Kidney tubule cell (primary cell): ENCODE measurements at places on chromosomes 12 and 14.
A peak's percentile ranks its signal among the peaks of the same experiment; 100 is the strongest.

- DNase-seq: no peak
These were observed 191.0 kb downstream of the PELI2 start for GRCh38 chr14:56309198-56309597.

DNA sequence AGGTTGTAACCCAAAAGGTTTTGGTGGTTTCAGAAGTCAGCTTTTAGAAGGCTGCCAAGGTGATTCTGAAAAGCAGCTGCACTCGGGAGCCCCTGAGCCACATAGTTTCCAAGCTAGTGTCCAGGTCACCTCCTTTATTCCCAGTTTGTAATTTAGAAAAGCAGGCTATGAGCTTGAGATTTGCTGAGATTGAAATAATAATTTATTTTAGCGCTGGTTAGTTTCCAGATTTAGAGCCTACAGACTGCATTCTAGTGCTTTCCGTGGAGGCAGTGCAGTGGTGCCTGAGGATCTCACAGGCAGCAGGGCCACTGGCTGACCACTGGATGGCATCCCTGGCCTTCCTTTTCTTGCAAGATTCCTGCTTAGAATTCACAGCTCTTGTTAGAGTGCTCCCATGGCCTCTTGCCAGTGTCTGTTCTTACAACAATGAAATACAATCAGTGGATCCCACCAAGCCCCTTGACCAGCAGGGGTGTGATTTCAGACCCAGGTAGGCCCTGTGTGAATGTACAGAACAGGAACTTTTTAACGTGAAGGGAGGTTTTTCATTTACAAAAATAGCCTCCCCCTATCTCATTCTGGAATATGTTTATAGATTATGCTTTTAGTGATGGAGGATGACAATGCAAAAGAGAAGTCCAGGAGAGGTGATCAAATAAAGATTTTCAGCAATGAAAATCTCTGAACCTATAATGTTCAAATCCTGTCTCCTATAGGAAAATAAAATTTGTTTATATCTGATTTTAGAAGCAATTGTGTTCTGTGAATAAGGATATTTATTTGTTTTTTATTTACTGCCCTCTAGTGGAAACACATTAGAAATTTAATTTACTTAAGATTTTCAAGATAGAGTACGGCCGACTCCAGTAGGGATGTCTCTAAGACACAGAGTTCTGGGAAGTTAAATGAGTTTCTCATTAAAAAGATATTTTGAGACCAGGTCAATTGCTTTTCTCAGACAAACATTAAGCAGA, 362.1 kb upstream of the STXBP6 start:
- DNase-seq: peak; percentile 5

- peak; percentile 88 for DNase-seq
These were observed 16.1 kb upstream of the HDAC7 start for GRCh38 chr12:47835831-47836155.

DNA sequence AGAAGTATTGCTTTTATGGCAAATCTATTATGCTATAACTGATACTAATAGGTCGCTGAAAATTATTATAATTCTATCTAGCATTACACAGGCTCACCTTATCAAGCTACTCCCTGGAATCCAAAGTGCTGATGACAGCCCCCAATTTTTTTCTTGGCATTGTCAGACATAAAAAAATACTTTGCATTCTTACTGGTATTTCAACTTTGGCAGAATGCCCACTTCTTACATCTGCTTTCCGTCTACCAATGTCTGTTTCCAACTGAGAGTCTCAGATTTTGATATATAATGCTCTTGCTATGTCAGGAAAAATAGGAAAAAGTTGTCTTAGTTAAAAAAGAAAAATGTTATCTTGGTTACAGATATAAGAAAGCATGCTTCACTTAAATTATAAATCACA, 615.4 kb downstream of the C12orf50 start:
- peak; percentile 8 for DNase-seq

DNA sequence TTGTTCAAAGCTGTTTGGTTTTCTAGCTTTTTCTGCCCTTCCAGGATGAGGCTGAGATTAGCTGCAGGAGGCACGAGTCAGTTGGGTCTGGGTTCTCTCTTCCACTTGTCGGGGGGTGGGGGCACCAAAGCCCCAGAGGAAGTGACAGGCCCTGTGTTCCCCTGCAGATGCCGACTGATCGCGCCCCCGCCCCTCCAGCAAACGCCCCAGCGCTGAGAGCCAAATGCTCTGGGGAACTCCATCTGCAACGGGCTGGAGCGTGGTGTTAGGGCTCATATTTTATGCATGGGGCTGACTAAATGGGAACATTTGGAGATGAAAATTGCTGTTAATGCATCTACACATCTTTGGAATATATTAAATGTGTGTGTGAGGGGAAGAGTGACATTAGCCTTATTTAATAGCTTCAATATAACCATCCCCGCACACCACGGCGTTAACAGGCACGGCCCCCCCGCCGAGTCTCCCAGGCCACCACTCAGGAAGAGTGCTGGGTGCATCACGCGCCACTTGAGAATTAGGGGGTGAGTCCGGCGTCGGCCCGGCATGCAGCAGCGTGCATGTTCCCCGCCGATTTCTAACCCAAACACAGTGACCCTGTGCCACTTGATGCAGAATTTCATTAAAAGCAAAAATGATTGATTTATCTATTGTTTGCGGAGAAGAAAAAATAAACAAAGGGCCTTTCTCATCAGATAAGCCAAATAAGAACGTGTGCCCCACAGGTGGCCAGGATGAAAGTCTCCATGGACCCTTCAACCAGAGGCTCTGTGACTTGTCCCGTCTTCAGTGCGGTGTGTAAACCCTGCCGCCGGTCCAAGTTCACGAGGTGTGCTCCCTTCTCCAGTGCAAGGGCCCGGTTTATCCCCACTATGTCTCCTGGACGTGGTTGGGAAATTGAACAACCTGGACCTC, 165.0 kb upstream of the RTL1 start:
- no peak for DNase-seq

DNA sequence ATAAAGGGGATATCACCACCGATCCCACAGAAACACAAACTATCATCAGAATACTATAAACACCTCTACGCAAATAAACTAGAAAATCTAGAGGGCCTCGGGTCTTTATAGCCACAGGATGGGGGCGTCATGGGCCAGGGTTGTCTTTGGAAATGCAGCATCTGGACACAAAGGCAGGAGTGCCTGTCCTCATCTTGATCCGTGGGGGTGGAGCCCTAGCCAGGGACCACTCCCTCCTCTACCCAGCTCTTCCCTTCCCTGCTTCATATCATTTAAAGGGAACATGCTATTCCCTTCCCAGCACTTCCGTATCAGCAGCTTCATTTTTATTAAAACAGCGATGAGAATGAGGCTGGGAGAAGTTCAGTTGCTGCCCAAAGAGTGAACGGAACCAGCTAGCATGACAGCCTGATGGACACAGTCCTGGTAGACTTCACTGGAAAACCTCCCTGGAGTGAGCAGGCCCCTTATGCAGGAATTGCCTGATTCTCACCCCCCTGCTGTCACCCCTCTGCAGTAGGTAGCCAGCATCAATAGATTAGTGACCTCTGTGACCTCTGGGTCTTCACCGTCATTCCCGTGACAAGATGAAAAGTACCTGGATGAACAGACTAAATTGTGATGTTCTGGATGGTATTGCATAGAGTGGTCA, 251.4 kb upstream of the RGS6 start:
- DNase-seq: no peak

- DNase-seq: no peak
These were observed 191.5 kb downstream of the PAX9 start for GRCh38 chr14:36852981-36853691.

DNA sequence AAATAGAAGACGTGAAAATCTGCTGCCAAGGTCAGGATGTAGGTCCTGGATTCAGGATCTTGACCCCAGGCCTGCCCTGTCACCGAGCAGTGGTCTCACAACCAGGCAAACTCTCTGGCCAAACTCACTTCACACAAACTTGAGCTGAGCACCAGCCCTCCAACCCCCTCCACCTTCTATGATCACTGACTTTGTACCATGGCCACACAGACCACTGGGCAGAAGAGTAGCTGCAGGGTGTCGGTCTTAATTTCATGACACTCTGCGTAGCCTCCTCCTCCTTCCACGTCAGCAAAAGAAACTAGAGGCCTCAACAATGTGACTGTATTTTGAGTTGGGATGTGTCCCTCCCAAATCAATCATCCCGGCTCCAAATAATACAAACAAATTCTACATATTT, 7.2 kb upstream of the TBX3 start:
- DNase-seq: no peak

DNA sequence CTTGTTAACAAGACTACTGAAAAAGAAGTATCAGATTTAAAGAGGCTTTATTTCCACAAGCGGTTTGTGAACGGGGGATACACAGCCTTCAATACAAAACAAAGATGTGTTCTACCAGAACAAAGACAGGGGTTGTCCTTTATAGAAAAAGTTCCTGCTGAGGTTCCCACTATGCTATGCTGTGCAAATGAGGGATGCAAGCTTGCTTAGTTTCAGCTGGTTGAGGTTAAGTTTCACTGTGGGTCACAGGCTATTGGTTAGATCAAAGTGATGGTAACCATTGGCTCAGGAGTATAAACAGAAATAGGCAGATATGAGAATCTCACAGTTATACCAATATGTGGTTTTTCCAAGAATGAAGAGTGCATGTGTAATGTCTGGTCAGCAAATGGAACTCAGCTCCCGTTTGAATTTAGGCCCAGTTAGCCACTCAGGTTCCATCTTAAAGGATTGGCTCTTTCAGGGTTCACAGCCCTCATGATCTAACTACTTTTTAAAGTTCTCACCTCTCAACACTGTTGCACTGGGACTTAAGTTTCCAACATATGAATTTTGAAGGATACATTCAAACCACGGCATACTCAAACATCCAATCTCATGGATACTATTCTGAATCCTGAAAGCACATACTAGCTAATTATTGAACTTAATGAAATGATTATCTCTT, 215.4 kb upstream of the DCN start:
- DNase-seq: no peak

DNA sequence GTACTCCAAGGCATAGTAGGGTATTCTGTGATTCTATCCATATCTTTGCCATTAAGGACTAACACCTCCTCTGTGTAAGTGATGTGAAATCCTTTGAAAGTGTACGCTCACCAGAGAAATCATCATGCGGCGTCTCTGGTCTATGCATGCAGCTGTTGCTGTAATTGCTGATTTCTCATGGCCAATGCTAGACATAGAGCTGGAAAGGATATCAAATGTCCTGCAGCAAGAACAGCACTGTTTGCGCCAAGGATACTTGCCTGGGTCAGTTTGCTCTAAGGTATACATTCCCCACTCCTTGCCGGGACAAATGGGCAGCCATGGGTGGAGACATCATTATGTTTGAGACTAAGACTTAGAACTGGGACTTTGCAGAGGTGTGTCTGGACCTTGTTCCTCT, 896.4 kb downstream of the BCL11B start:
- no peak for DNase-seq

DNA sequence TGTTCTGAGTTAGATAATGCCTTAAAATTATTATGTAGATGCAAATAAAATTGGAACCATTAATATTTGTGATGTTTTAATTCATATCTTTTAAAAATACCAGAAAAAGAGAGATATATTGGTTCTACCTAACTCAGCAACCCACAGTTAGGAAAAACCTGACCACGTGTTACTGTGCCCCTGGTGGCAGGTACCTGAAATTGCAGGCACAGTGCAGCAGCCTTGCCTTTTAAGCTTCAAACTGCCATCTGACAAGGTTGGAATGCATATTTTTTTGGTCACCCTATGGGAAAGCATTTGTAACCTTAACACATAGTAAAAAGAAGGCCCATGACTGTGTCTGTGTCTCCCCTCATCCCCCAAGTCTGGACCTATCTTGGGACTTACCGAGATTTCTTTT, 109.4 kb upstream of the NOS1 start:
- no peak for DNase-seq

DNA sequence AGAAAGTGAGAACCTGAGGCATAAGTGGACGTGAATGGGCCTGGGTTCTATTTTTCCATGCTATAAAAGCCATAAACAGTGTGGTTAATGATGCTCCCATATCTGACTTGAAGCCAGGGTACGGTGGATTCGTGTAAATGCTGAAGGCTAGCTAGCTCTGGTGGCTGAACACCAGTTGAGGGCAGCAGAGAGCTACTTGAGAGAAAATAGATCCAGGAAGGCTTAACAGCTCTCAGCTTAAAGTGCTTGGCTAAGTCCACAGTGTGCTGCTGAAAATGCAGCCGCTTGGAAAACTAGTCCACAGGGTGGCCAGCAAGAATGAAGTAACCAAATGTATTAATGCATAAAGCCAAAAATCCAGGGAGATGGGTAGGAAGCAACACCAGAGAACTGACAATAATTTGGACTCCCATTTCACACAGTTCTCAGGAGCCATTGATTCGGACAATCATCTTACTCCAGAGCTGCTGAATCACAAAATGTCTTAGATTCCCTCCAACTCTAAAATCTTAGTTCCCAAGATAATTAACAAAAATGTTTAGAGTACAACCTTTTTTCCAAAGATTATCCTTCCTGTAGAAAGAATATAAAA, 15.0 kb upstream of the FOXG1 start:
- peak; percentile 59 for DNase-seq

DNA sequence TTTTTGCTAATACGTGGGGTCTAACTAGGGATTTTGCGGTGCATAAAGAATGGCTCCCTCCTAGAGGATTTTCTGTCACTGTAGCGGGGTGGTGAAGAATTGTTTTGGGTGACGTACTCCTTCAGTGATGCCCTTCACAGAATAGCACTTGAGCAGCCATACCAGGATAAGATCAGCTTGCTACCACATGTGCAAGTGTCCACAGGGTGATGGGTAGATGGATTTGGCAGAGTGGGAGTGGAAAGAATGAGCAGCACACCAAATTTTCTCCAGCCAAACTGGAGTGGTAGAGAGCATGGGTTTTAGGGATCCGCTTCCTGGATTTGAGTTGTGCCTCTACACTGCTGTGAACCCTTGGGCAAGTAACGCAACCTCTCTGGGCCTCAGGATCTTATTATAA, 2.3 kb downstream of the TCP11L2 start:
- no peak for DNase-seq

- peak; percentile 50 for DNase-seq
These were observed 263.4 kb upstream of the PLEKHG7 start for GRCh38 chr12:92439420-92439805.

GRCh38 chr12:4900327-4900726, 9.4 kb upstream of the KCNA1 start:
- peak; percentile 37 for DNase-seq

DNA sequence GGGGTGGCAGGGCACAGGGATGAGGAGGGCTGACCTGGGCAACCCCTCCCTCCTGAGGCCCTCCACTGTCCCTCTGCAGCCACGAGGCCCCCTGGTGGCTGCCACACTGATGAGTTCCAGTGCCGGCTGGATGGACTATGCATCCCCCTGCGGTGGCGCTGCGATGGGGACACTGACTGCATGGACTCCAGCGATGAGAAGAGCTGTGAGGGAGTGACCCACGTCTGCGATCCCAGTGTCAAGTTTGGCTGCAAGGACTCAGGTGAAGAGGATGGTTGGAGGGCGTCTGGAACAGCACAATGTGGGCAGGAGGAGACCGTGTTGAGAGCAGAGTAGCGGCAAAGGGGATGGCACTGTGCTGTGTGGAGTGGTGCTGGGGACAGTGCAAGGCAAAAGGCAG, 25.7 kb upstream of the LRP1-AS start:
- peak; percentile 9 for DNase-seq

DNA sequence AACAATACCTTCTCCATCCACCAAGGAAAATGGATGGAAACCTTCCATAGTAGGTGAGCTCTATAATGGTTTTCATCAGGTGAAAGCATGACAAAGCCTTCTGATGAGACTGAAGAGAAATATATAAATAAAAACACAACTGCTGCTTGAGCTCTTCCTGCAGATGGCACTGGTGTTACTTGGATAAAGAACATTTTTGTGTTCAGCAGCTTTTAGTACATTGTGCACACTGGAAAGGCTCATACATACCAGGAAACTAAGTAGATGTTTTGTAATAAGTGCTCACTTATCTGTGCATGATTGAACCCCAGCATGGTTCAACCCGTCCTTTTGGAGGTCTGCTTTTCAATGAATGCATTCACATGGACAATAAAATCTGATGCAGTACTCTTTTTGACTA, 357.3 kb upstream of the MIS18BP1 start:
- DNase-seq: peak; percentile 22
